GM03348 (cell line): ENCODE measurements at places on chromosomes 6 and 20.

- peak; percentile 21 for DNase-seq
Measured at GRCh38 chr6:113281014-113281413, 576.1 kb upstream of the MARCKS start.

- no peak for DNase-seq
Measured at GRCh38 chr20:24743641-24744040, 205.4 kb upstream of the CST7 start.

- DNase-seq, result peak; percentile 78
Measured at GRCh38 chr6:43129434-43130194, 41.5 kb upstream of the SRF start.

DNA sequence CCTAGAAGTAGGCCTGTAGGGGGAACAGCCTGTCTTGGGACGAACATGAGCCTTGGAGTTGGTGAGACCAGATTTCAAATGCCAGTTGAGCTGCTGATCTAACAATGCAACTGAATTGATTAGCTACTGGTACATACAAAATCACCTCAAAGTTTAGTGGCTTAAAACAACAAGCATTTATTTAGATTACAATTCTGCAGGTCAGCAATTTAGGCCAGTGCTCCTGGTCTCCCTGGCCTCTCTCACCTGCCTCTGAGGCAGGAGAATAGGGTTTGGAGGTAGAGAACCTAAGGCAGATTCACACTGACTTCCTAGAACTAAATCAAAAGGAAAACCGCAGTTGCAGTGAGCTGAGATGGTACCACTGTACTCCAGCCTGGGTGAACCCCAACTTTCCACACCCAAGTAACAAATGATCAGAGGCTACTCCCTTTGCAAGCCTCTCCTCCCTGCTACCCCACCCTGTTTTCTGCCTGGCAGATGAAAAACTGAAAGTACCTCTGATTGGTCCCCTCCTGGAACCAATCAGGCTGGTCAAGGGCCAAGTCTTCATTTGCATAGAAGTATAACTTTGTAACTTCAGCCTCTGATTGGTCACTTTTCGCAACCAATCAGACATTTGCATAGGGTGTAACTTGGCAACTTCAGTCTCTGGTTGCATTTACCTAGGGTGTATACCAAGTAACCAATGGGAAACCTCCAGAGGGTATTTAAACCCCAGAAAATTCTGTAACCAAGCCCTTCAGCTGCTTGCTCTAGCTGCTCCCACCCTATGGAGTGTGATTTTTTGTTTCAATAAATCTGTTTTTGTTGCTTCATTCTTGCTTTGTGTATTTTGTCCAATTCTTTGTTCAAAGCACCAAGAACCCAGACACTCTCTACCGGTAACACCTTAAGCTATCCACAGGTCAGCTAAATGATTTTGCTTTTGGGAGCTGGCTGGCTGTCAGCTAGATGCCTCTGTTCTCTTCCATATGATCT, 8.1 kb upstream of the UBR2 start:
- DNase-seq, result no peak

DNA sequence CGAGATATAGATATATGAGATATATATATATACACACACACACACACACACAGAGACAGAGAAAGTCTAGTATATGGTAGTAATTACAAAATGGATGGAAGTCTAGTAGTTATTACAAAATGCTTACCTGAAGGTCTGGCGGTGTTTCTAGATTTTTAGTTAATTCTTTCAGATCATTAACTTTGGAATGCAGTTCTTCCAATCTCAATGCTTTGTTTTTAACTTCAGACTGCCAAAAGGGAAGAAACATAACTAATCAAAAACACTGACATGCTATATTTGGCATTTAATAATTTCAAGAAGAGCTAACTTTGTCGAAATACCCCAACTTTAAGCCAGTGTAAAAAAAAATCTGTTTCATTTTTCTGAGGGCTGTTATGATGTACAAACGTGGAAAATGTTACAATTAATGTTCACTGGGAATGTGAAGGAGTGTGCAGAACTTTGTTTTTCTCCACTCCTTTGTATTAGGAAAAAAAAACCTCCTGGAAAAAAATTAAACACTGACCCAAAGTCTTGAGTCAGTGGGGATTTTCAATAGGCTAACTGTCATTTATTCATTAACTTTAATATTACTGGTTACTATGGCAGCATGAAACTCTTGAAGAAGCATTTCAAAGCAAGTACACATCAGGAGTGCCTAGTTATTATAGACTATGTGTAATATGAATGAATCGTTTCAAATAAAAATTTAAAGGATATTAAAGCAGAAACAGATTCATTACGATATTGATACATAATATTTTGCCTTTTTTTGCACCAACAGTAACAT, 232.9 kb downstream of the SYNE1 start:
- no peak for DNase-seq

GRCh38 chr6:19279273-19279684, 557.9 kb upstream of the ID4 start:
- no peak for DNase-seq

DNA sequence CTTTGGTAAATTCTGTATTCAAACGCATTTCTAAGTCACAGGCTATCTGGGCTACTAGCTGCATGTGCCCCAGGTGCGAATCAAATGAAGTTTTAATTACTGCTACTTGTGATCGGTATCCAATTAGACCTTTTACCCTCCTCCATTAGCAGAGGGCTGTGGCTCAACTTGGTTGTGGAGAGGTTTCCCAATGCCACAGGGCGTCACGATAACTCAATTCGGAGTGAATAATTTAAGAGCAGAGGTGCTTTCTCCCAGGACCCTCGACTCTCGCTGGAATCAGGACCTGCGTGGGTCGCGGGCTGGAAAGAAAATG, 640 bp downstream of the SAYSD1 start:
- no peak for DNase-seq

GRCh38 chr6:154683756-154684523, 49.3 kb upstream of the SCAF8 start:
- DNase-seq, result peak; percentile 63

DNA sequence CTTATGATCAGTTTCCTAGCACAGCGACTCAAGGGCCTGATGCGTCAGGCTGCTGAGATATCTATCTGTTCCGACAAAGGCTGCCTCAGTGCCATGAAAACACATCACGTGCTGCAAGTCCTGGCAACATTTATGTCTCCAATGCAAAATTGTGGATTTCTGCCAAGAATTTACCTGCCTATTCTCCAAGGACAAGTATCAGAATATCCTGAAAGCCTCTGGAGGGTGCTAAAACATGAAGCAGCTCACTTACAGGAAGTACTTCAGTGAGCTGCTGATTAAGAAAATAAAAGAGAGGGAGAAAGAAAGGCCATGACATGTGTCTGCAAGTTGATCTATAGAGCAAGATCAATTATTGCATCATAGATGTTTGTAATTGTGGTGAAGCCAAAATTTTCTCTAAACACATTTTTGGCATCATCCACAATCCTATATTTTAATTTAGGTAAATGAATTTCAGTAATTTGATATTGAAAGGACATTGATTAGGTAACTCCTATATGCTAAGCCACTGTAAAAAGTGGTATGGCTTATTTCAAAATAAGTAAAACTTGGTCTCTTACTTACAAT, 25.8 kb upstream of the TPBG start:
- DNase-seq, result no peak

GRCh38 chr20:584161-584970, 25.7 kb downstream of the TCF15 start:
- no peak for DNase-seq

DNA sequence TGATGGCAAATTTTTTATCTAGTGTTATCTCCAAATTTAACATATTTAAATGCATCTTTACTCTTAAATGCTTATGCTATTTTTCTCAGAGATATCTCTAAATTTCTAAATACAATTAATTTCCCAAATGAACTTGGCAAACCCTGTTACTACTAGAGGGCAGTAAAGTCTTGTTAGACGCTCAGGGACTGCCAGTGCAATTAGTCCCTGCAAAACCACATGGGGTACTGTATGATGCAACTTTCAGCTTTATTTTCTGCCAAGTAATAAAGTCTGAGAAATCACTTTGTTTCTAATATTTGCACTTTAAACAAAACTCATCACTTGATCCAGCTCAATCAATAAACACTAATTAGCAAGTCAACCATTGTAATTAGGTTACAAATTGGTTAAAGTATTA, 76.0 kb upstream of the ADGRB3 start:
- DNase-seq, result no peak

DNA sequence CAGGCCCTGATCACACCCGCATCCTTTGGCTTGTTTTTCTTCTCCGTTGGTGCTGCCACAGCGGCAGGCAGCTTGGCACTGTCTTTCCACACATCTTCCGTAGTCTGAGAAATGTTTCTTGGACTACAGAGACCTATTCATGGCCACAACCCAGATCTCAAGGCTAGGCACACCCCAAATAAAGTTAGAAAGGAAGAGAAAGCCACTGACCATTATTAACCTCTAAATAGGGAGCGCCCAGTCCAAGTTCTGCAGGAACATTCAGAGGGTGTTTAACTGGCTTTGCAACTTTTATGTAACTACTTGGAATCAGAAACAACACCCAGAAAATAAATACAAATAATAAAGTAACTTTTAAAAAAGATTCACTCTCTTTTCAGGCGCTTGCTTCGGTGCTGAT, 124.8 kb upstream of the NEDD9 start:
- no peak for DNase-seq

- peak; percentile 87 for DNase-seq
Measured at GRCh38 chr6:149840345-149841075, 23.6 kb downstream of the LRP11 start.

GRCh38 chr6:111837007-111837406, 36.2 kb downstream of the FYN start:
- DNase-seq, result no peak

DNA sequence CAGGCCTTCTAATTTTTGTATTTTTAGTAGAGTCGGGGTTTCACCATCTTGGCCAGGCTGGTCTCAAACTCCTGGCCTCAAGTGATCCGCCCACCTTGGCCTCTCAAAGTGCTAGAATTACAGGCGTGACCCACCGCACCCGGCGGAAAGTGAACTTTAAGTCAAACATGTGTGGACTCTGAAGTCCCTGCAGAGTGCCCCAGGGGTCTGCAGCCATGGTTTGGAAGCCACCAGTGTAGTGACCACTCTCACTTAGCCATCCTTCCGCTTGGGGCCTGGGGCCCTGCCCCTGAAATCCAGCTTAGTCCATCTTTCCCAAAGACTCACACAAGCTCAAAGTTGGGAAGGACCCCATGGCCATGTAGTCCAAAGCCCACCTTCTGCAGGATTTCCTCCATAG, 164.5 kb downstream of the GRM4 start:
- no peak for DNase-seq

- peak; percentile 37 for DNase-seq
Measured at GRCh38 chr6:148548065-148548748, 198.6 kb upstream of the UST start.

- DNase-seq, result no peak
Measured at GRCh38 chr20:52837378-52837777, 134.8 kb upstream of the TSHZ2 start.

- DNase-seq, result peak; percentile 63
Measured at GRCh38 chr6:20186981-20187380, 25.3 kb downstream of the MBOAT1 start.

- DNase-seq, result no peak
Measured at GRCh38 chr6:158867381-158868121, 48.4 kb upstream of the EZR start.

- DNase-seq, result no peak
Measured at GRCh38 chr6:99846006-99846405, 148.0 kb downstream of the MCHR2 start.

DNA sequence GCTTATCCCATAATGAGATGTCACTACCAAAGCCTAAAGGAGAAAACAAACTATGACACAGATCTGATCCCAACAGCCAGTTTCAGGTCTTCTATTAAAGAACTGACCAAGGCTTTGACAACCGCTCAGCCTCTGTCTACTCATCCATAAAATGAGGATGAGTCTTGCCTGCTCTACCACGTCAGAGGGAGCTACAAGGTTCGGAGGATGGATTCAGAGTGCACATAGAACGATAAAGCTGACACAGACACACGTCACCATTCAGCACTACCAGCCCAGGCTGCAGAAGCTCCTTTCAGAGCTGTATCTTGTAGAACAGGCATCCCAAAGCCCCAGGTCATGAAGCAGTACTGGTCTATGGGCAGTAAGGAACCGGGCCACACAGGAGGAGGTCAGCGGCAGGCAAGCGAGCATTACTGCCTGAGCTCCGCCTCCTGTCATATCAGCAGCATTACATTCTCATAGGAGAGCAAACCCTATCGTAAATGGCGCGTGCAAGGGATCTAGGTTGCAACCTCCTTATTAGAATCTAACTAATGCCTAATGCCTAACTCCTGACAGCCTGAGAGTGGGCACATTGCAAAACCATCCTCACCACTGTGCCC, 25.1 kb downstream of the KIF16B start:
- DNase-seq, result no peak

DNA sequence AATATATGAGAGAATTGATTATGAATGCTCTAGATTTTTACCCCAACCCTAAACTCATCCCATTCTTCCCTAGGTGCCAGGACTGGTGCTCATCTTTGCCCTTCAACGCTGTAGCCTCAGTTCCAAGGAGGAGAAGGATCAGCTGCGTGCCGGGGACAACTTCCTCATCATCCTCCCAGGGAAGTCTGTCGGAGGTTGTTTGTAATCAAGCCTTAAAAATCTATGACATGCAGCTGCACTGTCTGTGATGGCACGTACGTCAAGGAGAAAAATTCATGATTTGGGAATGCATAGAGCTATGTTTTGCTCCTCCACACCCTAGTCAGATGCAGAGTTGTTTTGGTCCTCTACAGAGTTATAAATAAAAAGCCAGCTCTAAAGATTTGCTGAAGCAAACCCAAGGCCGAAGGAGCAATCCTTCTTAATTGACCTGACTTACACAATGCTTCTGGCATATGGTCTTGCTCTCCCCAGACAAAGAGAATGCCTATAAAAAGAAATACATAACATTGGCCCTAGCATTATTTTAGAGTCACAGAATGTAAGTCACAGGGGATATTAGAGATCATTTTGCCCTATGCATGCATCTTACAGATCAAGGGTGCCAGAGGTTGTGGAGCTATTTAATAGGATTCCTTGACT, 244.2 kb downstream of the HIVEP2 start:
- DNase-seq, result no peak

GRCh38 chr20:41169791-41170351, 32.5 kb downstream of the PLCG1 start:
- DNase-seq, result peak; percentile 57

DNA sequence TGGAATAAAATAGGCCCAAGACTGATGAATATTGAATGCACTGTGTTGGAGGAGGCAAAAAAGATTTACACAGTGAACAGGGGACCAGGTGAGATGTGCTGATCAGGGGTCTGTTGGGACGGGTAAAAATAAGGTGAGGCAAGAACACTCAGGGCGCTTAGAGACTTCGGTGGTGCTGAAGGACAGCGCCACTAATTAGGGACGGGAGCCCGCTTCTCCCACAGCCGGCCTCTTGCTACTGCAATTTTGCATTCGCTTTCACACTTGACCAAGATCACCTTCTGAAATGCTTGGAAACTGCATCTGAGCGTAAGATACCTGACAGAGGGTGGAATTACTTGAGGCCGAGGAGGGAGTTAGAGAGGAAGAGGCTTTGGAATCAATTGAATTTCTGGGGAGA, 7.3 kb downstream of the TFAP2D start:
- DNase-seq, result no peak
